ENCODE measurements at places on chromosomes 6 and 20.

- no peak for DNase-seq
These were observed 181.6 kb upstream of the RNF217 start for GRCh38 chr6:124780623-124781022.

DNA sequence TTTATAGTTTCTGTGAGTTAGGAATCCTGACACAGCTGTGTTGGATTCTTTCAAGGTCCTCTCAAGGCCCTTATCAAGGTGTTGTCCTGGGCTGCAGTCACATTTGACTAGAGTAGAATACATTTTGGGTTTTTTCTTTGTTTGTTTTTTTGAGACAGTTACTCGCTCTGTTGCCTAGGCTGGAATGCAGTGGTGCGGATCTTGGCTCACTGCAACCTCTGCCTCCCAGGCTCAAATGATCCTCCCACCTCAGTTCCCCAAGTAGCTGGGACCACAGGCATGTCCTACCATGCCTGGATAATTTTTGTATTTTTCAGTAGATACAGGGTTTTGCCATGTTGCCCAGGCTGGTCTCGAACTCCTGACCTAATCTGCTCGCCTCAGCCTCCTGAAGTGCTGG is 15.7 kb downstream of the NFYA start:
- DNase-seq: no peak

DNA sequence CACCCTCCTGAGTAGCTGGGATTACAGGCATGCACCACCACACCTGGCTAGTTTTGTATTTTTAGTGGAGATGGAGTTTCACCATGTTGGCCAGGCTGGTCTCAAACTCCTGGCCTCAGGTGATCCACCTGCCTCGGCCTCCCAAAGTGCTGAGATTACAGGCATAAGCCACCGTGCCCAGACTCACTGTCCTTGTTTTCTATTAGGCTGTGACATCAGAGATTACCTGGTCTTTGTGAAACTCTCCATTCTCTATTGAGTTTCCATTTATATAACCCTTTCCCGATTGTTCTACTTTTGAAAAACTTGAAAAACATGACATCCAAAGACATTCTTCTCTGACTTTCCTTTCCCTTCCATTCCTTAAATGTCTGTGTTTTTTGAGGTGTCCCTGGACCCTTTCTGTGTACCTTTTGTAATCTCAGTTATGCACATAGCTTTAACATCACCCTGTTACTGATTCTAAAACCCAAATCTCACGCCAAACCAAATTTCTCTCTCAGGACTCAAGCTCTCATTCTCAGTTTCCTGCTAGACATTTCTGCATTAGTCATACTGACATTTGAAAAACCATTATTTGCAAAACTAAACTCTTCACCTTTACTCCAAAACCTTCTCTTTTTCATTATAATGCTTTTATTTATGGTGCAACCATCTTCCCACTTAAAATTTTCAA is 137.0 kb downstream of the KHDC1L start:
- DNase-seq: no peak

DNA sequence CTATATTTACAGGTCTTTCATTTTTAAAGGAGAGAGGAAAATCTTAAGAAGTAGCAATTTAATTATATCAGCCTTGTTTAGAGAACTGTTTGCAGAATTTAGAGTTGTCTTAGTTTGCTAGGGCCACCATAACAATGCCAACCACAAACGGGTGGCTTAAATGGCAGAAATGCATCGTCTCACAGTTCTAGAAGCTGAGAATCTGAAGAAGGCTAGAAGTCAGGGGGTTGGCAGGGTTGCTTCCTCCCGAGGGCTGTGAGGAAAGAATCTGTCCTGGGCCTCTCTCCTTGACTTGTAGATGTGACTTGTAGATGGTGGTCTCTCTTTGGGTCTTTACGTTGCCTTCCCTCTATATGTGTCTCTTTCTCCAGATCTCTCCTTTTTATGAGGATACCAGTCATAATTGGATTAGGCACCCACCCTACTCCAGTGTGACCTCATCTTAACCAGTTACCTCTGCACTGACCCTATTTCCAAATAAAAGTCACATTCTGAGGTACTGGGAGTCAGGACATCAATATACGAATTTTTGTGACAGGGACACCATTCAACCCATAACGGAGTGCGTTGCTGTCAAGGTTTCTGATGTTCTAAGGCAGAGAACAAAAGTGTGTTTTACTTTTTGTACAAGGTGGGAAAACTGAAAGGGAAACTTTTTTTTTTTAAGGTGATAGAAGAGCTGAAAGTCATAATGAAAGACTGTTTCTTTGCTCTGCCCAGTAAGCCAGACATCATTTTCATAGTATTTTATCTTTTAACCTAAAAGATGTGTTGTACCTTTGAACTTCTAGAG is 84.4 kb downstream of the SAMD3 start:
- DNase-seq: no peak

- DNase-seq: no peak
These were observed 134.4 kb upstream of the STMND1 start for GRCh38 chr6:16967470-16967817.

GRCh38 chr20:10047427-10047826 is 12.6 kb downstream of the ANKEF1 start:
- no peak for DNase-seq

DNA sequence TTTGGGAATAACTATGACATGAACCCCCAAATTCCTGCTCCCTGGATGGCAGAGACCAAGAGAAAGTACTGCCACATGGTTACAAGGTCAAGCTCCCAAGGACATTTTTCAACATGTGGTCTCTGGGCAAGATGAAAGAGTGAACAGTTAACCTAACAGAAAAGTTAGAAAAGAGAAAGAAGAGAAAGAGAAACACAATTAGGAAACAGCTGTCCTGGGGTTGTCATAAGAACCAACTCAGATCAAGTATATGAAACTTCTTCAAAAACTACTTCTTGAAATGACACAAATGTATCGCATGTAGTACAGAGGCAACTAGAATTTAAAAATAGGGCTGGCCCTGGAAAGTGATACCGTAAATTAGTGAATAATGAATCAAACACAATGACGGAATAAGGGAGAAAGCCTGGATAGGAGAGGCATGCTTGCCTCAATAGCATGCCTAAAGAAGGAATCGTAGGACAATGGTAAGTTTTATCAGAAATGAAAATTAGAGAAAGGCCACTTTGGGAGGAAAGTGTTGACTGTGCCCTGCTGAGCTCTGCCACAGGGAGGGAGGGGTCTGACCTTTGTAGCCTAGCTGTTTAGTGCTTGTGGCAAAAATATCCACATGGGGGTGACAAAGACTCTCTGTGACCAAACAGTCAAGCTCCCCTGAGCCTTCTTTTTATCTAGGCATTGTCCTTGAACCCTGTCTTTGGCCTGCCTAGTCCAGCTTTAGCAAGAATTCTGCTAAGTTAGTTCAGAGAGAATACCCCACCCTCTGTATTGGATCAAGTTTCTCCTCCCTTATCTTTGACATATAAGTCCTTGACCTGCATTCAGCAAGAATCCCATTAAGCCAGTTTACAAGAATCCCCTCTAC is 4.3 kb upstream of the DCBLD1 start:
- peak; percentile 40 for DNase-seq

DNA sequence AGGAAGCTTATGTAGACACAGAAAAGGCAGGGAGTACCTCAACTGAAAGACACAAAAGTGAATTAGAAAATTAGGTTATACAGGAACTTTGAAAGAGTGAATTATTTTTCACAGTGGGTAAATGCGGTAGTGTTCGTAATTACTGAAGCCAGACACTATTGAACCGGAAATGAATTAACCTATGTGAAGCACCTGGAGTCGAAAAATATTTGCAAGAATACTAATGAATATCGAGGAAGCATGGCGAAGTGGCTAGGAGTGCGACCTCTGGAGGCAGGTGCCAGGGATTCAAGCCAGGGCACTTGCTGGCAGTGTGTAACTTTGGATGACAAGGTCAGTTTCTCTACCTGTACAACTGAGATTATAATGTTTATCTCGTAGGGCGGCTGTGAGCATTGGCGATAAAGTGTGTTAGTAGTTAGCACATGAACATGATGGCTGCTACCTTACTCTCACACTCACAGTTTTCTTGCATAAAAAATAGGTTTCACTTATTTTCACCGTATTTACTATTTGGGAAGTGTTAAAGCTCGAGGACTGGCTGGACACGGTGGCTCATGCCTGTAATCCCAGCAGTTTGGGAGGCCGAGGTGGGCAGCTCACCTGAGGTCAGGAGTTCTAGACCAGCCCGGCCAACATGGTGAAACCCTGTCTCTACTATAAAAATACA is 567 bp upstream of the SLC18B1 start:
- DNase-seq: peak; percentile 74

DNA sequence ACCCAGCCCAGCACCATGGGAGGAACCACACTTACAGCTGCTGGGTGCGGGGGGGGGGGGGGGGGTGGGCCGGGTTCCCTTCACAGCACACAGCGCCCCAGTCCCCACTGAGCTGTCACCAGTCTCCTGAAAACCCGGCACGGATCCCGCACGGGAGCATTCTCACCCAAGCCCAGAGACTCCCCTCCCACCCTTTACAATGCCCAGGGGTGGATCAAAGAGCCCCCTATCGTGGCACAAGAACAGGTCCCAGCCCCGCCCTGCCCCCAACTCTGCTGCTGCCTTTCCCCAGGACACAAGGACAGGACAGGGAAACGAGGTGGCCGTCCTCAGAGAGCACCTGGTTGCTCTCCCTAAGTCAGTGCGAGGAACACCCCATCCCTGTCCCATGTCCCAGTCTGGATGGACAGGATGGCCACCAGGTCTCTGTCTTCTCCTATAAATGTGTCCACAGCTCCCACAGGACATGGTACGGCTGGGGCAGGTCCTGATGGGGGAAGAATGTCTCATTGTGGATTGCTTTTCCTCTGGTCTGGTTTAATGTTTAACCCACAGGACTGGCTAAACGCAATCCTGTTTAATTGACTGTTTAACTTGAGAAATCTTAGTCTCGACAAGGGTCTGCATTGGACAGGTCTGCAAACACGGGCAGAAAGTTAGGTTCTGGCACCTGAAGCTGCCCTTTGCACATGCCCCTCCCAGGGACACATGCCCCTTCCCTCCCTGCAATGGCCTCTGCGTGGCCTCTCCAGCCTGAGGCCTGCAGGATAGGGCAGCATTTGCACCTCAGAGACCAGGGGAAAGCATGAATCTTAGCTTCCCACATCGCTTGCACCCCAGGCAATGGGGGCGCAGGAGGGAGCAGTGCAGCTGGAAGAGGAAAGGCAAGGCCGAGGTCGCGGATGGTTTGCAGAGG is 45.3 kb downstream of the DACT2 start:
- DNase-seq: no peak

DNA sequence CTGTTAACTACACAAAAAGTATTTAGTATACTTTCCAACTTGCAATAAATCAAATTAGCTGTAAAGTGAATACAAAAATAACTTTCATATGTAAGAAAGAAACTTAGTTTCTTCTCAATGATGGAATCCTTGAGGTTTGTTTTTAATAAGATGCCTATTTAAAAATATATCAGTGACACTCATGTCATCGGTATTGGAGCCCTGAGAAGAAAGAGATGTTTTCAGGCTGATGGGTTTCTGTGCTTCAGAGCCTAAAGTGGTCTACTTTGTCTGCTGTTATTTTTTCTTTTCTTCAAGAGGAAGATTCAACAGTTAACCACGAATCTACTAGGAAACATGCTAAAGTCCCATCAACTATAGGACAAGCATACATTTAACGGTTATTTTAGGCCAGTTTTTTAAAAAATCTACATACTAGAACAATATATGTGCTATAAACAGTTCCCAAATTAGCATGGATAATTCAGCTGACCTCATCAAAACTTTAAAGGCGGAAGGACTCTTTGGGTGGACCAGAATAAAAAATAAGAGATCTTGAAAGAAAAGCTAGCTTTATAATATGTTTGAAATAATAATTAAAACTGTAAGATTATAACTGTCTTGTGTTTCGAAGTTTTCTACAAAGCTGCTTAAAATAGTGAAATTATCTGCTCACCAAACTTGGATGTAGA is 147.0 kb upstream of the SAMD5 start:
- no peak for DNase-seq

DNA sequence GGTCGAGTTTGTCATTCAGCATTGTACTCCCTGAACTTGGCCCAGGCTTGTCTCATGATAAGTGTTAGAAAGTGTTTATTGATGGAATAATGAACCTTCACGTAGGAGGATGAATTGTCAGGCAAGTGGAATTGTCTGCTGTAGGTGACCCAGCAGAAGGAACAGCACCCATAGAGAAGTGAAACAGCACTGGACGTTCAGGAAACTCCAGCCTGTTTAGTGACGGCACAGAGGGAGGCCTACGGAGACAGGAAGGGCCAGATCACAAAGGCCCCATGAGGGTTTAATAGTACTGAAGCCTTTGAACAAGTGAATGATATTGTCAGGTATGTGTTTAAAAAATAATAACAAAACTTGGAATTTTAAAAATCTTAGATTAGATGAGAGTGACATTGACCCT is 2.9 kb downstream of the STX11 start:
- no peak for DNase-seq
